ENCODE measurements at places on chromosomes 13 and 19.

GRCh38 chr19:35905178-35905727 lies 2.8 kb downstream of the TYROBP start:
- no peak for DNase-seq

DNA sequence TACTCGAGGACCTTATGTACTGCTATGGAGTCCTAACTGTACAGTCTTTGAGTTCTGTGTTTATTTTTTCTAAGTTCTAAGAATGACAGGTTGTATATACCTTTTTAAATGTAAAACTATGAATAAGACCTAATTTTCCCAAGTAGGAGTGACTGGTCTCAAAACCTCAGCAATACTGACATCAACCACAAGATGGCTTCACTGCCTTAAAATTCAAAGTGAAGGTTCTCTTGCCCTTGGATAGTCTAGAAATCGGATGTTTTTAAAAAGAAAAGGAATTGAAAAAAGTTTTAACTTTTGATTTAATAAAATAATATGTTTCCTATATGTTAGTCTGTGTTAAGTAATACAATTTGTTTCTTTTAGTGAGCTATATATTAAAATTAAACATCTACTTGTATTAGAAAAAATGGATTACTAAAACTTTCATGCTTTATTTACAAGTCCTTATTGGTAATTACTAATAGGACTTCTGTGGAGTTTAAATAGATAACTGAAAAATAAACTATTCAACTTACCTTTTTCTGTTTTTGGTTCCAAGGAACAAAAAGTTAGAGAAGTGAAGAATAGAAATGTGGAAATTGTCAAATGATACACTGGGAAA lies 52.0 kb downstream of the TDRD3 start:
- peak; percentile 5 for DNase-seq

DNA sequence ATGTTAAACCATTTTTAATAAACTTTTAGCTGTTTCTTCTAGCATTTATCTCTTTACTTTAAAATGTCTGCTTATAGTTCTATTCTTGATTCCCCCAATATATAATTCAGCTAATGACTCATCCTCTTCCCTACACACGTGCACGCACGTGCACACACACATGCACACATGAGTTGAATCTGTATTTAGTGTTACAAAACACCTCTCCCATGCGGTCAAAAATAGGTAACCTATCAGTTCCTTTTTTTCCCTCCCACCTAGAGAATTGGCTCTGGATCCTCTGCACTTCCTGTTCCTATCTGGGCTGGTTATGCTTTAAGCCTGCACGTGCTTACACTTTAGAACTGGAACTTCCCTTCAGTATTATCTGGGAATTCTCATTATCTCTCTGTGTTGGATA lies 144.1 kb downstream of the PAN3 start:
- DNase-seq = no peak

DNA sequence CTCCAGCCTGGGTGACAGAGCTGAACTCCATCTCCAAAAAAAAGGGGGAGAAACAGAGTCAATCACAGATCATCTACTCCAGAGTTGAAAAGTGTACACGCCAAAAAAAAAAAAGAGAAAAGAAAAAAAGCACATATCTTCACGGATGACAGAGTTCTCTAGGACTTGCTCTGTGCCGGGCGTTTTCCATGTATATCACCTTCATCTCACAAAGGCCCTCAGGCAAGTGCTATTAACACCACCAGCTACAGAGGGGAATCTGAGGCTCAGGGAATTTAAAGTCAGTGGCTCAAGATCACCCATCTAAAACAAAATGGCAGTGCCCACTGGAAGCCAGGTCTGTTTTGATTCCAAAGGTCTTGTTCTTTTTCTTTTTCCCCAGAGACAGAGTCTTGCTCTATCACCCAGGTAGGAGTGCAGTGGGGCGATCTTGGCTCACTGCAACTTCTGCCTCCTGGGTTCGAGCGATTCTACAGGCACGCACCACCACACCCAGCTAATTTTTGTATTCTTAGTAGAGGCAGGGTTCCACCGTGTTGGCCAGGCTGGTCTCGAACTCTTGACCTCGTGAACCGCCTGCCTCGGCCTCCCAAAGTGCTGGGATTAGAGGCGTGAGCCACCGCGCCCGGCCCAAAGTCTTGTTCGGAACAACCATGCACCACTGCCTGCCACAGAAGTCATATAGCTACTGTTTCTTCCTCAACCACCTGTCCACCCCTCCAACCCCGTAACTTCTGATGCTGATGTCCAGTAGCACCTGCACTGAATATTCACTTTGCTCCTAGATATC lies 42.2 kb downstream of the SAE1 start:
- DNase-seq = no peak

DNA sequence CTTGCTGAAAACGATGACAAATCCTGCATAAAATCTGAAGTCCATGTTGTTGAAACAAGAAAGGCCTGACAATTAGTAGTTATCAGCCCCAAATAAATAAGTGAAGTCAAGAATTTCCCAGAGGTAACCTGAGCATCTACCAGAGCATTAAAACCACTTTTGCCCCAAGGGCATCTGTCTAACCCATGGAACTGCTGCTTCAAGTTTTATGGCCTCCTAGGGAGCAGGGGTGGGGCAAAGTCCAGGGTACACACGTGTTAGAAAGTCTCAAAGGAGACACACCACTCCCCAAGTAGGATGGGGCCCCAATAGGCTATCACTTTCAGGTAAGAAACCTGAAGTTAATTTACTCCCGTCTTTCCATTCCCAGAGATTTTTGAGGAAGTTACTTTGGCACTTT lies 81.1 kb downstream of the CACNA1A start:
- no peak for DNase-seq

DNA sequence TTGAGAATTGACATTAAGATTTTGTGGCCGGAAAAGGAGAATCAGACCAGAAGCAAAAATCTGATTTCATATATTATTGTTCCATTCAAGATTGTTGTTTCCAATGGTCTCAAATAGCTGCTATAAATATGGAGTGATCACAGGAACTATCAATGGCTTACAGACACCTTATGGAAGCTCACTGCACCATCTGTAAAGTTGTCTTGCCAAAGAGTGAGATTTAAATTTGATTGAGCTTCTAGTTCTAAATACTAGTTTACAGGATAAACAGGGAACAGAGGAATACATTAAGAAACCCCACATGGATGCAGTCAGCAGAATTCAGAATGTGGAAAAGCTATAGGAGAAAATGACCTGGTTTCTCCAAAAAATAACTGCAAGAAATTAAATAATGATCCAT lies 47.0 kb upstream of the CALM3 start:
- DNase-seq = no peak

DNA sequence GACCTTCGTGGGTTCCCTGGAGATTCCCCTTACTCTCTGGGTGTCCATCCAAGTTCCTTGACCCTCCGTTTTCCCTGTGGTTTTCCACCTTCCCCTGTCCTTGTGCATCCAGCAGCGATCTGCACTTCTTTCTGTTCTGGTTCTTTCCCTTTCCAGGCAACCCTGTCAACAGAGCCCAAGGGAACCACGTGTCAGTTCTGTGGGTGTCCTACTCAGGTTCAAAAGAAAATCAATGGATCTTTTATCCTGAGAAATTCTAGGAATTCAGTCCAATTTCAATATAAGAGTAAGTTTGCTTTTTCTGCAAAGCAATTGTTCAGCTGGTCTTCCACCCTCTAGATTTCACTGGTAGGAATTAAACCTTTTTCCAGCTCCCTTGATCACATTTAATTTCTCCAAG lies 1394.8 kb upstream of the SLC10A2 start:
- no peak for DNase-seq

GRCh38 chr19:49814010-49814409 lies 918 bp upstream of the FUZ start:
- no peak for DNase-seq

- no peak for DNase-seq
These were observed 51.7 kb upstream of the EEF1AKMT1 start for GRCh38 chr13:20825477-20825875.

DNA sequence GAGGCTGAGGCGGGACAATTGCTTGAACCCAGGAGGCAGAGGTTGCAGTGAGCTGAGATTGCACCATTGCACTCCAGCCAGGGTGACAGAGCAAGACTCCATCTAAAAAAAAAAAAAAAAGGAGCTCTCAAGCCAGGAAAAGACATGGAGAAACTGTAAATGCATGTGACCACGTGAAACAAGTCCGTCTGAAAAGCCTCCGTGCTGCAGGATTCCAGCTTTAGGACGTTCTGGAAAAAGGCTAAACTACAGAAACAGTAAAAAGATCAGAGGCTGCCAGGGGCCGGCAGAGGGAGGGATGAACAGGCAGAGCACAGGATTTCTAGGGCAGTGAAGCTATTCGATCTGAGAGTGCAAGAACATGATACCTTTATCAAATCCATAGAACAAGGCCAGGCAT lies 40.7 kb upstream of the NDUFS7 start:
- no peak for DNase-seq

GRCh38 chr13:96817336-96817941 lies 176.8 kb downstream of the OXGR1 start:
- DNase-seq = no peak

DNA sequence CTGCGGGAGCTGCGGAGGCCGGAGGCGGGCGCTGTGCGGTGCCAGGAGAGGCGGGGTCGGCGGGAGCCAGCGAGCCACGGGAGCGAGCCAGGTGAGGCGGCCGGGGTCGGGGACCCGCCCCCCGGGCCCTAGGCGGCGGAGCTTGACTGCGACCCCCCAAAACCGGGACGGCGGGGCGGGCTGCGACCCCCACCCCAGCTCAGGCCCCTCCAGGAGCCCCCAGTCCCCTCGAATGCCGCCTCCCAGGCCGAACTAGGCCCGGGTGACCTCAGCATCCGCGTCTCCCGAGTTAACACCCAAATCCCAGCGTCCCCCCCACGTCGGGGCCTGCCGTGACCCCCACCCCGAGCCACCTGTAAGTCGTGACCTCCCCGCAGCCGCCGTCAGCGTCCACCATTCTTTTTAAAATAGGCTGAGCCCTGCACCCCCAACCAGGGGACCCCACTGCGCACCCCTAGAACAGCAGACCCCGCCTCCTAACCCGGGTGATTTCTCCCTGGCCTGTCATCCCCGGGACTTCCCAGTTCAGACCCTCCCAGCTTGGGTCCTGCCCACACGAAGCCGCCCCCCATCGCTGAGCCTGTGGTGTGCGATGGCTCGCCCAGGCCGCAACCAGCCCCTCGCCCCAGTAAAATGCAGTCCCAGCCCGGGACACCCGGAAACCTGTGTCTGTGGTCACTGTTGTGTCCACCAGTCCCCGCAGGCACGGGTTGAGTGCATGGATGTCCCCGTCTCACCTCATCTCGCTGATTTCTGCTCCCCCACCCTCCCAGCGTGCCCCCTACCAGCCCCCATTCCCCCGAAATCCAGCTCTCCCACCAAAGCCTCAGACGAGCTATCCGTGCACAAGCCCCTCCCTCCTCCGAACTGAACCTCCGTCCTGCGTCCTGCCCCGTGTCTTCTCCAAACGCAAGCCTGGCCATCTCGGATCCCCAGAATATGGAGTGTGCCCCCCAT lies 551 bp downstream of the FZR1 start:
- DNase-seq = peak; percentile 27

DNA sequence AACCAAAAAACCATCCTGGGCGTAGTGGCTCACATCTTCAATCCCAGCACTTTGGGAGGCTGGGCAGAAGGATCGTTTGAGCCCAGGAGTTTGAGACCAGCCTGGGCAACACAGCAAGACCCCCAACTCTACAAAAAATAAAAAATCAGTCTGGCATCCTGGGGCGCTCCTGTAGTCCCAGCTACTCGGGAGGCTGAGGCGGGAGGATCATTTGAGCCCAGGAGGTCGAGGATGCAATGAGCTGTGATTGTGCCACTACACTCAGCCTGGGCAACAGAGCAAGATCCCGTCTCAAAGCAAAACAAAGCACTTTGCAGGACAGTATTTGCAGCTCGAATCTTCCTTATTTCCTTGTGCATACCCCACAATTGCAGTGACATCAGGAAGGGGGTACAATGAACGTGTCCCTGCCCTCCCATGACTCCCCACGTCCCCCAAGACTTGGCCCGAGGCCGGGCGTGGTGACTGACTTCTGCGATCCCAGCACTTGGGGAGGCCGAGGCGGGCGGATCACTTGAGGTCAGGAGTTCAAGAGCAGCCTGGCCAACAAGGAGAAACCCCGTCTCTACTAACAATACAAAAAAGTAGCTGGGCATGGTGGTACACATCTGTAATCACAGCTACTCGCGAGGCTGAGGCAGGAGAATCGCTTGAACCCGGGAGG lies 870 bp downstream of the NDUFB7 start:
- no peak for DNase-seq

DNA sequence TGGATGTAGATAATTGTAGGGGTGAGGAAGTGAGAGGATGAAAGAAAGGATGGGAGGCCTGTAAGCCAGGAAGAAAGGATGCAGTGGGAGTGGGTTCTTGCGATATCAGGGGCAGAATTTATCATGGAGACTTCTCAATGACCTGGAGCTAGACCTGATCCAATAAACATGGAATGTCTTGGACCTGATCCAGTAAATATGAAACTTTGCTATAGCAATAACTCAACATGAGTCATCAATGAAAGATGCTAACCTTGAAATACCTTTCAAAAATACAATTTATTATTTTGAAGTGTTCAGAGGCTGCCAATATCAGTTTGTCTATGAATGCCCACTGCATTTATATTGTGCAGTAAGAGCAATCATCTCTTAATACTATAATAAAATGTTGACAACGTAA lies 279.5 kb downstream of the POU4F1 start:
- DNase-seq = no peak

GRCh38 chr19:8504919-8505318 lies 2.5 kb upstream of the PRAM1 start:
- DNase-seq = no peak

GRCh38 chr13:30353060-30353459 lies 45.7 kb upstream of the KATNAL1 start:
- DNase-seq = no peak

GRCh38 chr19:7516333-7516732 lies 430 bp downstream of the ZNF358 start:
- no peak for DNase-seq

- DNase-seq = no peak
These were observed 4.9 kb upstream of the ZNF808 start for GRCh38 chr19:52522551-52522950.

- DNase-seq = no peak
These were observed 34.1 kb downstream of the STK24 start for GRCh38 chr13:98542568-98543377.

DNA sequence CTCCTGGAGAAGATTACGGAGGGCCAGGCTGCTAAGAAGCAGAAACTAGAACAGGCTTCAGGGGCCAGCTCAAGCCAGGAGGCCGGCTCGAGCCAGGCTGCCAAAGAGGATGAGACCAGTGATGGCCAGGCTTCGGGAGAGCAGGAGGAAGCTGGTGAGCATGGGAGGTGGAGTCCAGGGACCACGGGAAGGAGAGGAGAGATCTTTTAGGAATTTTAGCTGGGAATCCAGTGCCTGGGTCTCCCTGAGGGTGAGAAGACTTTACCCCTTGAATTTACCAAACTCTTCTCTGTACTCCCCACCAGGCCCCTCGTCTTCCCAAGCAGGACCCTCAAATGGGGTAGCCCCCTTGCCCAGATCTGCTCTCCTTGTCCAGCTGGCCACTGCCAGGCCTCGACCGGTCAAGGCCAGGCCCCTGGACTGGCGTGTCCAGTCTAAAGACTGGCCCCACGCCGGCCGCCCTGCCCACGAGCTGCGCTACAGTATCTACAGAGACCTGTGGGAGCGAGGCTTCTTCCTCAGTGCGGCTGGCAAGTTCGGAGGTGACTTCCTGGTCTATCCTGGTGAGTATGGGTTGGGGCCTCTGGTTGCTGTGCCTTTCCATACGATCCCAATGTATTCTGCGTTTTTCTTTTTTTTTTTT lies 824 bp downstream of the TSEN34 start:
- no peak for DNase-seq

All from HuH-7 (cell line).